PC-9 (cell line): ENCODE measurements at places on chromosomes 1 and 21. TPM values are rescaled to one million over a fixed set of nuclear protein-coding genes. Genes with fewer than 3 reads are reported as not detected.
A peak's percentile ranks its signal among the peaks of the same experiment; 100 is the strongest.

Gene MAEL
- not detected in 2 replicates for total RNA-seq

DNA sequence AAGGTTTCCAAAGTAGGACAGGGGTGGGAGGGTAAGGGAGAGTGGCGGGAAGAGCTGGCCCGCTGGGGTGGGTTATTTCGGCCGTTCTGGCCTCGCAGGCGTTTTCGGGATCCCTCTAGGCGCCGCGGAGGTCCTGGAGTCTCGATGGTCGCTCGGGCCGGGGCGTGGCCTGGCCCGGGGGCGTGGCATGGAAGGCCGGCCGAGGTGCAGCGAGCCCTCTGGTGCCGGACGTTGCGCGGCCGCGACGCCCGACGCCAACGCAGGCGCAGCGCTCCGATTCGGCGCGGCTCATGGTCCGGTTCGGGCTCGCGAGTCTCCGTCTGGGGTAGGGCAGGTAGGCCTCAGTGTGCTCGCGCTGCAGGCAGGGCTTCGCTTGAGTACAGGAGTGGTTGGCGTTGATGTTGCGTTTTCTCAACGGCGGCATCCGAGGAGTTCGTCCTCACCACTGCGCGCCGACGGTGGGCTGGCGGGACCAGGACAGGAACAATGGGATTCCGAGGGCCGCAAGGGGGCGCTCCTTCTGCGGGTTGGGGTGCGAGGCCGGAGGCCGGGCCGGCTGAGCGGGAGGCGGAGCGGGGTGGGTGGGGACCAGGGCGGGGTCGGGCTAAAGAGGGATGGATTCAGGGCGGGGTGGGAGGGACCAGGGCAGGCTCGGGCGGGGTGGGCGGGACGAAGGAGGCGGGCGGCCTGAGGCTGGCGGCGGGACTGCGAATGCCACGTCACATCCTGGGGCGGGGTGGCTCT, at the start of gene PGBD2:
Gene PGBD2 (plus strand): TSS at position 227 of the 744 bp plus-strand sequence. CDS start 7,628 bp downstream, outside the sequence.
- DNase-seq: peak; percentile 66

Gene GSTM5
- not detected in 2 replicates for total RNA-seq

Gene C1orf87
- not detected in 2 replicates for total RNA-seq

DNA sequence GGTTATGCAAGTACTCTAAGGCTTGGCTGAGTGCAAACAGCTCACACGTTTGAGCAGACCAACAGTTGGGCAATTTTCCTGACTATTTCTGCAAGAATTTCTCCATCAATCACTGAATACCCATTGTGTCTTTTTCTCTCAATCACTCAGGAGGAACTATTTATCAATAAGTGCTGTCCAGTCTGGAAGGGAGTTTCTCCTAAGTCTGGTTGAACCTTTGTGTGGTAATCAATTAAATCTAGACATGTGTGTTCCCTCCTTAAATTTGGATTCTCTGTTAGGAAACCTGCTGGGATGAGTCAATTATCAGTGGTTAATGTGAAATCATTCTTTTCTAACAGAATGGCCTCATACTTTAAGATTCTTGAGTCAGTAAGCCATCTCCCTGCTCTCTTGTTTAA, 6.8 kb upstream of the AADACL3 start:
- DNase-seq: no peak

DNA sequence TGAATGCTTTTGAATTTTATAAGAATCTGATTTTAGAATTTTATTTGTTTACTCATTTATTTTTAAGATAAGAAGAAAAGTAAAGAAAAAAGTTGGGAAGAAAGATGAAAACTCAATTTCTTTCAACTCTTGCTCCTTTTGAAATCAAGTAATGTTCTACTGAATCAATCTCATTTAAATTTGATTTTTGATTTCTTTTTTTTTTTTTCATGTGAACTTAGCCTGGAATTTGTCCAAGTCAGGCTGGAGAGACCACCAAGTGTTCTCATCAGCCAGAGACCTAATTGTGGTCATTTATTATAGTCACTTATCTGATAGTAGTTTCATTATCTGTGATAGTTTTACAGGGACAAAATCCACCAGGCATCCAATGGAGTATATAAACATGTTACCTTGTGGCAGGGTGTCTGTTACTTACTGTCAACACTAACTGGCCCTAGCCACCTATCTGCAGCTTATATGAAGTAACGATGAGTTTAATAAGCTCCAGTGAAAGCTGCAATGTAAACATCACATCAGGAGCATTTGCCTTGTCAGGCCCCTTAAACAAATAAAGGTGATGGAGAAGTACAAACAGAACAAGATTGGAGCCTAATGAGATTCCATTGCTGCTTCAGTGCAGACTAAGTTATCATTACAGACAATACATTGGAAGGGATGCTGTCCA, 39.2 kb downstream of the HLX start:
- DNase-seq: no peak

GRCh38 chr1:63323865-63324778, 1.8 kb downstream of the FOXD3 start:
- DNase-seq: no peak

Gene TMEM82
- total RNA-seq: not detected in 2 replicates

DNA sequence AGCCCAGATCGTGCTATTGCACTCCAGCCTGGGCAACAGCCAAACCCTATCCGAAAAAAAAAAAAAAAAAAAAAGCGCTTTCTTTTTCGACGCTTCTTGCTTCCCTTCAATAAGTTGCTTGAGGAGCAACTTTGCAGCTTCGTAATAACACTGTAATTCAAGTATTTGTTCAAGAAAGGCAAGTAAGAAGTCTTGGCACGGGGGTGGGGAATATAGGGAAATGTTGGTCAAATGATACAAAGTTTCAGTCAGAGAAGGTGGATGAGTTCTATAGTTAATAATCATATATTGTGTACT, 871 bp upstream of the PSMA5 start:
- DNase-seq: no peak

Gene RIT1
- 55.8 and 59.2 TPM in 2 replicates for total RNA-seq

Gene CLDN8
- 0.55 and 1.2 TPM in 2 replicates for total RNA-seq

- DNase-seq: no peak
These were observed 56.5 kb downstream of the TRIM33 start for GRCh38 chr1:114454539-114454938.

Gene S100B
- total RNA-seq: not detected in 2 replicates

GRCh38 chr1:53369034-53369750, 41.3 kb upstream of the LRP8 start:
- no peak for DNase-seq

GRCh38 chr1:17122521-17123164, 3.4 kb upstream of the PADI2 start:
- DNase-seq: no peak

- no peak for DNase-seq
These were observed 65.1 kb upstream of the TTC34 start for GRCh38 chr1:2866422-2867086.

Gene USH2A
- not detected in 2 replicates for total RNA-seq

Gene CD164L2
- 0.63 and 1.7 TPM in 2 replicates for total RNA-seq

GRCh38 chr1:236284291-236284721, 2.5 kb upstream of the ERO1B start:
- DNase-seq: no peak

GRCh38 chr1:29650041-29650400, 413.7 kb downstream of the PTPRU start:
- DNase-seq: no peak

GRCh38 chr1:94234615-94235014, 2.8 kb downstream of the ARHGAP29 start:
- DNase-seq: no peak

Gene RGS1
- not detected in 2 replicates for total RNA-seq

- DNase-seq: peak; percentile 24
These were observed 10.5 kb upstream of the LELP1 start for GRCh38 chr1:153192697-153193096.

Gene ADORA3
- total RNA-seq: not detected in 2 replicates

Gene HES2
- total RNA-seq: 2.1 and 4.2 TPM in 2 replicates

GRCh38 chr1:98389809-98390208, 271.7 kb upstream of the SNX7 start:
- no peak for DNase-seq

GRCh38 chr1:6569033-6569432, 10.8 kb upstream of the ZBTB48 start:
- no peak for DNase-seq

GRCh38 chr1:159122005-159122621, 45.5 kb upstream of the AIM2 start:
- no peak for DNase-seq

Gene SLC30A2
- not detected in 2 replicates for total RNA-seq

Gene LCE1E
- total RNA-seq: not detected in 2 replicates

Gene CD48
- not detected in 2 replicates for total RNA-seq

- peak; percentile 60 for DNase-seq
These were observed 9.8 kb downstream of the NHLH1 start for GRCh38 chr1:160376525-160377131.

DNA sequence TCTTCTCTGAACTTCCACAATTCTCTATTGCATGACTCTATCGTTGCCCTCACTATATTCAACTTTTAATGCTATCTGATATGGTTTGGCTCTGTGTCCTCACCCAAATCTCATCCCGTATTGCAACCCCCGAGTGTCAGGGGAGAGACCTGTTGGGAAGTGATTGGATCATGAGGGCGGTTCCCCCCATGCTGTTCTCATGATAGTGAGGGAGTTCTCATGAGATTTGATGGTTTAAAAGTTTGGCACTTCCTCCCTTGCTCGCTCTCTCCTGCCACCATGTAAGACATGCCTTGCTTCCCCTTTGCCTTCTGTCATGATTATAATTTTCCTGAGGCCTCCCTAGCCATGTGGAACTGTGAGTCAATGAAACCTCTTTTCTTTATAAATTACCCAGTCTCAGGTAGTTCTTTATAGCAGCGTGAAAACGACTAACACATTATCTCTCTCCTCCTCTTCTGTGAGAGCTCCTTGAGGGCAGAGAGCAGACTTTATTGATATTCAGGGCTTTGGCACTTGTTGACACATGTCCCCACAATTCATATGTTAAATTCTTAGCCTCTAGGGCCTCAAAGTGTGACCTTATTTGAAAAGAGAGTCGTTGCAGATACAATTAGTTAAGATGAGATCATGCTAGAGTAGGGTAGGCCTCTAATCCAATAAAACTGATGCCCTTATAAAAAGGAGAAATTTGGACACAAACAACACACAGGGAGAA, 52.1 kb downstream of the ADCY10 start:
- no peak for DNase-seq

Gene CCDC27
- total RNA-seq: not detected in 2 replicates

- DNase-seq: no peak
These were observed 1.5 kb downstream of the PIGC start for GRCh38 chr1:172442404-172442803.

DNA sequence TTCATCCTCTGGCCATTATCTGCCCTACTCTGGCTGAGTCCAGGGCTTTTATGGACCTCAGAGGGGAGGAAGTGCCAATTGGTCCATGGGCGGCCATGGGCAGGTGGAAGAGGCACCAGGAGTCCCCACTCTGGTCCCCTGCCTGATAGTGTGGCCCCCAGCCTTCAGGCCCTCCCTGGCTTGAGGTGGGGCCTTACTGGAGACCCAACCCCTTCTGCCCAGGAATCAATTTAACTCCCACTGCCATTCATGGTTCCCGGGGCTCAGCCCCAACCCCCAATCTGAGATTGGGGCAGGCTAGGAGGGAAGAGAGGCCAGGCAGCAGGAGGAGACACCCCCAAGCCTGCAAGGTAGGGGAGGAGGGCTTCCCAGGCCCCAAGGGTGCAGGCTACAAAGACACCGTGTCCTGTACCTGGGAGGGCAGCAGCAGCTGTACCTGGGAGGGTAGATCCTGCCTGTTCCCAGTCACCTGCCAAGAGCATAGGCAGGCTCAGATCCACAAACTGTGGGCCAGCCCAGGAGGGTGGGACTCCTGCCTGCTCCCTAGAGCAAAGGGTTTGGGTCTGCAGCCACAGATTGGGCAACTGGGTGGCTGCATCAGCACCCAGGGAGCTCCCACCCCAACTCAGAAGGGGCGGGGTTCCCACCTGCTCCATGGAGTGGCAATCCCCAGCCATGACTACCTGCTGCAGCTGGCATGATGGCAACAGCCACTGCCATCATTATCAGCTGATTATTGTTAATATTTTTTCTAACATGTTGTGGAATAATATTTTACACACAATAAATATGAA, 1044.1 kb upstream of the B3GALT2 start:
- no peak for DNase-seq

DNA sequence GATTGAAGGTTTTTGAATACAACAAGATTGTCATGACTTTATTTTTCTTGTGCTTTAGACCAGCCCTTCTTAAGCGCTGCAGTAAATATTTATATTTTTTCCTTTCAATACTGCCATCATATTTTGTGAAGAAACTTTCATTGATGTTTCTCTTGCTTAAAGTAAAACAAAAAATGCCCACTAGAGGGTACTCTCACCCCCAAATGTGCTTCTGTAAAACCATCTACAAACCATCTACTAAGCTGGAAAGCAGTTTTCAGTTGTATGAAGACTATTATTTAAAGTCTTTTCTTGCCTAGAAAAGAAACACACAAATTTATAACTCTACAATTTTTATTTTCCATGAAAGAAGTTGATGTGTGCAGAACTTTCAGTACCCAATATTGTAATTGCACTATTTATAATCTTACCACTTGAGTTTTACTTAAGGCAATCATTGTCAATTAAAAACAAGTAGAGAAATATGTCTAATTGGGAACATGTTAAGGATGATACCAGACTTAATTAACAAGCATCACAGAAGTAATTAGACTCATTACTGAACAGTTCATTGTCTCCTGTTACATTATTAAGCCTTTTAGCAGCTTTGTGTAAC, 10.7 kb downstream of the LEPR start:
- no peak for DNase-seq
